Cardiac muscle cell (in vitro differentiated cells and primary cell): ENCODE measurements at places on chromosomes 3 and 15. TPM values are rescaled to one million over a fixed set of nuclear protein-coding genes. Genes with fewer than 3 reads are reported as not detected.

The IL17RC gene
- 33.7 and 49.2 TPM in 2 replicates for total RNA-seq

The MUC4 gene
- total RNA-seq = not detected in 2 replicates

The SCG3 gene
- total RNA-seq = 0.14 TPM in 1 of 2 replicates, not detected in the other

The GPR15 gene
- not detected in 2 replicates for total RNA-seq

The ERC2 gene
- 8.5 and 29.0 TPM in 2 replicates for total RNA-seq

The POPDC2 gene
- total RNA-seq = 180 and 214 TPM in 2 replicates

The LTK gene
- total RNA-seq = 2.6 and 3.7 TPM in 2 replicates

- no peaks in the 10 kb centered on the region for H3K27me3 ChIP-seq
- H3K4me3 ChIP-seq = no peak overlapping the region
- H3K27ac ChIP-seq = no peak overlapping the region
- H3K36me3 ChIP-seq = peaks cover 3% of the 10 kb centered on the region
- DNase-seq = no peak
Measured at GRCh38 chr15:56950979-56951378, 32.5 kb downstream of the TCF12 start.

- no peaks in the 10 kb centered on the region for H3K36me3 ChIP-seq
- no peak overlapping the region for H3K27ac ChIP-seq
- no peaks in the 10 kb centered on the region for H3K4me1 ChIP-seq
- peaks cover 12% of the 10 kb centered on the region for H3K27me3 ChIP-seq
Measured at GRCh38 chr15:76190070-76190564, 121.2 kb downstream of the ETFA start.

- H3K4me3 ChIP-seq = no peak overlapping the region
- no peaks in the 10 kb centered on the region for H3K36me3 ChIP-seq
- no peaks in the 10 kb centered on the region for H3K27me3 ChIP-seq
Measured at GRCh38 chr15:96720251-96720650, 389.8 kb downstream of the NR2F2 start.

- H3K36me3 ChIP-seq = no peaks in the 10 kb centered on the region
- no peaks in the 10 kb centered on the region for H3K27me3 ChIP-seq
- no peak overlapping the region for H3K4me3 ChIP-seq
Measured at GRCh38 chr3:56339671-56340070, 128.6 kb downstream of the ERC2 start.

GRCh38 chr15:55407498-55408011 lies 604 bp downstream of the CCPG1 start:
- peaks cover 3% of the 10 kb centered on the region for H3K36me3 ChIP-seq
- H3K4me3 ChIP-seq = peak overlapping the region; percentile 65
- no peaks in the 10 kb centered on the region for H3K4me1 ChIP-seq
- H3K27ac ChIP-seq = peak overlapping the region; percentile 90
- no peaks in the 10 kb centered on the region for H3K27me3 ChIP-seq

DNA sequence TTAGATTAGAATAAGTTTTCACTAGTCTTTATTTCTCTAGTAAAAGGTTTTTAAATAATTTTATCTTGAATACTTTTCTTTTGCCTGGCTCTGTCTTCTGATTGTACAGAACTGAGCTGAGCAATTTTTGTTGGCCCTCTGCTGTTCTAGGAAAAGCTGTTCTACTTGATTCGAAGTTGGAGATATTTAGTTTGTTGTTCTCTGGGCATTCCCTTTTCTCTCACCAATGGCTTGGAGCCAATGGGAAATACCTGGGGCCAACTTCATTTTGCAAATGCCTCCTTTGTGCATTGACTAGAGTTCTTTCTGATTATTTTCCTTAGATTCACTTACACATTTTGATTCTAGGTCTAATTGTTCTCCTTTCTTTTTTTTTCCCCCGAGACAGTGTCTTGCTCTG lies 16.5 kb downstream of the ABHD5 start:
- H3K27me3 ChIP-seq = no peaks in the 10 kb centered on the region
- no peak overlapping the region for H3K27ac ChIP-seq
- DNase-seq = no peak
